ENCODE measurements at places on chromosomes 12 and 14. TPM values are rescaled to one million over a fixed set of nuclear protein-coding genes. Genes with fewer than 3 reads are reported as not detected.

DNA sequence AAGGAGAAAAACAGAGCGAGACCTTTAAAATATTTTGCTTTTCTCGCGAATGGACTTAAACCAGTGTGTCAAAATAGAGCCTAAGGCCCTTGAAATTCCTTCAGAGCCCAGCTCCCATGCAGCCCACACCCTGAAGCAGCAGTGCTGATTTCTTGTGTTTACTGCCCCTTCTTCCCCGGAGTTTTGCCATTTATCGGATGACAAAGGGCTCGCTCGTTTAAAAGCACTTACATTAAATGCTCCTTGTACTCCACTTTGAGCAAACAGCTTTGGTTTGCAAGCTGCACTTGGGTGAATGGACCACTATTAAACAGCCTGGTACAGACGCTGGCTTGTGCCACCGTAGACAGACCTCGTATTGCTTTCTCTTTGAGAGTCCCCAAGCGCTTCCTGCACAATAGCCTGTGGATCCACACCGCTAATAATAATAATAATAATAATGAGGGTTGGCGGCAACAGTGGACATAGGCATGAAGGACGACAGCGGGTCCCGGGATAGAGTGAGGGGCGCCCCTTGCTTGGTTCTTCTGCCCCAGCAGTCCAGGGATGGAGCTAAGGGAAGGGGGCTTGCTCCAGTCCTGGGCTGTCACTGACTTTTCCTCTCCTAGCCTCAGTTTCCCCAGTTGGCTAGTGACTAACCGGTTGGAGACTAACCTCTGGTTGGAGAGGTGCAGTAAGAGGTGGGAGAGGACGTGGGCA is 6.6 kb downstream of the DLK1 start:
- DNase-seq: no peak

DNA sequence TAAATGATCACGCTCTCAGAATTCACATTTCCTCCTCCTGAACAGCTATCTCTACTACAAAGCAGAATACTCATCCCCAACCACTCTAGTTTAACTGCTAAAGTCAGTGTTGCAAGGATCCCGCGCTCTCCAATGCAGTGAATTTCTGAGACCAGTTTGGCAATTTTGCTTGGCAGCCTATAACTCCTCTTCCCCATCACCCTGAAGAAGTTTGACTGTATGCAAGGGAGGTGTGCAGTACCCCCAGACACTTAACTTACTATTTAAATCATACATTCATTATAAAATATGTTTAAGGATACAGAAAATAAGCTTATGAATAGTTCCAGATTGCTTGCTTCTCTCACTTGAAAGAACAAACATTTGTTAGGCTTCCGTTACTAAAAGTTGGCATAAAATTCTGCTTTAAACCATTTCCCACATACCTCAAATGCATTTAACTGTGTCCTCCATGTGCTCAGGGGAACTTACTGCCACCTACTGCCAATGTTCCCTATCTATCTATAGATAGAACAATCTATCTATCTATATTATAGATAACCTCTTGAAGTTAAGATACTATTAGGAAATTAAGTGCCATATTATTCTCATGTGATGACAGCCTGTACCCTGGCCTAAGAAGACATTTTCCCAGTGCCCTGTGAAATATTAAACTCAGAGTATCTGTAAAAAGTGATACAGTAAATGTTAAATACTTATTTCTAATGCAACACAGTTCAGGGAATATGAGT is 2.4 kb downstream of the LGR5 start:
- no peak for DNase-seq

- DNase-seq: no peak
These were observed 16.7 kb downstream of the PDE1B start for GRCh38 chr12:54565986-54566544.

The SERPINA5 gene
- 2.2 TPM for polyA plus RNA-seq

- no peak for DNase-seq
These were observed 482 bp upstream of the IFI27L2 start for GRCh38 chr14:94129758-94130414.

- DNase-seq: no peak
These were observed 225.4 kb downstream of the RBM19 start for GRCh38 chr12:113740699-113741098.

- DNase-seq: no peak
These were observed 218.0 kb downstream of the PPM1H start for GRCh38 chr12:62716866-62717525.

DNA sequence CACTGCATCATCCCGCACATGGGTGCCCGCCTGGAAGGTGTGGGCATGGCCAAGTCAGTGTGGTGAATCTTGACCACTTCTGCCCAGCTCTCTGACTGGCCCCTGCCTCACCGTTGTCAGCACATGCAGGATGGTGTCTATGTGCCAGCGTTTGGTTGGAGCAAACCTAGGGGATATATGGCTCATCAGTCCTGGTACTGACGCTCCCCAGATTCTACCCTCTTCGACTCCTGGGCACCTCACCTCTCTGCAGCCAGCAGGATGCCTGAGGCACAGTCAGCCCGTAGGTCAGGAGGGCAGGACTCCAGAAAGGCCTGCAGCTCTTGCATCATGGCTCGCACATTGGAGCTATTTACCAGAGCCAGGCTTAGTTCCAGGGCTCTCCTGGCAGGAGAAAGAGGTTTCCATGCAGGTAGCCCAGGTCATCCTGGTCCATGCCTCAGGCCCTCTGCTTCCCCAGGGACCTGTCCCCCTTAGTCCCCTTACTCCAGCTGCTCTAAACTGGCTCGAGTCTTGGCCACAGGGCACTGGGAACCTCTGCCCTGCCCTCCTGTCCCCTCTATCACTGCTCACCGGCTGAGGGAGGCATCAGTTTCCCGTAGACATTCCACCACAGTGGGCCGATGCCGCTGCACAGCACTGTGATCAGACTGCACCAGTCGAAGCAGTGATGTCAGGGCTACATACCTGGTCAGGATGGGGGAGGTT is 4.0 kb downstream of the AP1G2 start:
- DNase-seq: no peak

The TAS2R30 gene
- polyA plus RNA-seq: 0.19 TPM

DNA sequence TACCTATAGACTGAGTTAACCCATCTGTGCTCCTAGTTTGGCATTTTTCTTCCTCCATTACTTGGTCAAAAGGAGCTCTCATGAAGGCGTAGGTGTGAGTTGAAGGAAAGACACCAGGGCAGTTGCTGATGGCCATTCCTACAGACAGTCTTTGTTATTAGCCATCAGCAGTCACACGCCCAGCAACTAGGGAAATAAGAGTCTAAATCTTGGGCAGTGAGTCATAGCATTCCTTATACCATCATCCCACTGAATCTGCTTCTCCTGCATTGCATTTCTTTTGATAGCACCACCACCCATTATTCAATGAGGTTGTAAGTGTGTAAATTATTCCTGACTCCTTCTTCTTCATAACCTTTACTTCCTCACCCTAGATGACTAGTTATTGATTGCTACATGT is 150.9 kb upstream of the IGF1 start:
- no peak for DNase-seq

- no peak for DNase-seq
These were observed 39.1 kb upstream of the PNMA1 start for GRCh38 chr14:73753124-73753886.

DNA sequence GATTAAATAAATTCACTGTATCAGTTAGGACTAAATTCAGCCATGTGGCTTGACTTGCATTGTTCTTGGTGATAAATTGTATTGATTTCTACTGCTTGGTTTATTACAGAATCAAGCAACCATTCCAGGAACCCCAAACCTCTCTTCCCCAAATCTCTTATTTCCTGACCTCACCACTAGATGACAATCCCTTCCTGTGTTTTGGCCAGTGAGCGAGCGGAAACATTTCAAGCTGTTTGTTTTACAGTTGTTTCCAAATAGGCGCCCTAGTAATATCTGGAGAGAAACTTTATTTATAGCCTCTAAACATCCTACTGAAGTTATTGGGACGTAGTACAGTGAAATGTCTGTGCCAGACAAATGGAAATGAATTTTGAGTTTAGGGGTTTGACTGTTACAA is 161.1 kb downstream of the SNAPC1 start:
- no peak for DNase-seq

The ERBB3 gene
- 70.1 TPM for polyA plus RNA-seq

The NUAK1 gene
- polyA plus RNA-seq: 30.4 TPM

DNA sequence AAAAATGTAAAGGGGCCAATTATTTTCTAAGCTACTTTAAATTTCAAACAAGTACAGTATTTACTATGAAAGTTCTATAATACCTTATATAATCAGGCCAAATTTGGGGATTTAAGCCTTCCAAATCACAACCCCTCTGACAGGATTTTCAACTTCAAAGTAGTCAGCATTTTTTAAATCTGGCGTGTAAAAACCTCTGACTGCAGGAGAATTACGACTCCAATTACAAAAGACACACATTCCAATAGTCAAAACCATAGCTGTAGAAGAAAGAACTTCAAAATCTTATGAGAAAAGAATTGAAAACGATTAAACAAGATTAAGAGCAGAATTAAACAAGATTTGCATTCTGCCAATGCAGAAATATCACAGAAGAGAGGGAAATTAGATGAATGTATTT is 12.7 kb downstream of the OSBPL8 start:
- no peak for DNase-seq

- DNase-seq: no peak
These were observed 843.4 kb downstream of the SLC6A15 start for GRCh38 chr12:84069198-84069597.

- DNase-seq: no peak
These were observed 332 bp upstream of the TBC1D30 start for GRCh38 chr12:64824130-64824499.

The GLT1D1 gene
- 24.0 TPM for polyA plus RNA-seq

- no peak for DNase-seq
These were observed 11.2 kb downstream of the DIO2 start for GRCh38 chr14:80200093-80200492.

DNA sequence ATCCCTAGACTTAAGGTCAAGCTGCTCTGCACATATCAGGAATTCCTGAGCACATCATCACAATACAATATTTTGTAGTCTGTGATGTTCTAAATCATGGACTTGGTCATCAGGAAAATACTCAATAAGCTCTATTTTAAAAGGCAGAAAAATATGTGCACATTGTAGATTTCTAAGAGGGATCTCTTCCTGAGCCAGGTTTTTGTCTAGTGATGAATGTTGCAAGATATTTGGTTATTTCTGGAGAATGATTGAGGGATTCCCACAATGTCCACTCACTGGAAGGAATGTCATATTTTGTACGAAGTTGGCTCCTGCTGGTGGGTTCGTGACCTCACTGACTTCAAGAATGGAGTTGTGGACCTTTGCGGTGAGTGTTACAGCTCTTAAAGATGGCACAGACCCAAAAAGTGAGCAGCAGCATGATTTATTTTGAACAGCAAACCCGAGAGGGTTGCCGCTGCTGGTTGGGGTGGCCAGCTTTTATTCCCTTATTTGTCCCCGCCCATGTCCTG is 300.9 kb upstream of the DCN start:
- DNase-seq: no peak

DNA sequence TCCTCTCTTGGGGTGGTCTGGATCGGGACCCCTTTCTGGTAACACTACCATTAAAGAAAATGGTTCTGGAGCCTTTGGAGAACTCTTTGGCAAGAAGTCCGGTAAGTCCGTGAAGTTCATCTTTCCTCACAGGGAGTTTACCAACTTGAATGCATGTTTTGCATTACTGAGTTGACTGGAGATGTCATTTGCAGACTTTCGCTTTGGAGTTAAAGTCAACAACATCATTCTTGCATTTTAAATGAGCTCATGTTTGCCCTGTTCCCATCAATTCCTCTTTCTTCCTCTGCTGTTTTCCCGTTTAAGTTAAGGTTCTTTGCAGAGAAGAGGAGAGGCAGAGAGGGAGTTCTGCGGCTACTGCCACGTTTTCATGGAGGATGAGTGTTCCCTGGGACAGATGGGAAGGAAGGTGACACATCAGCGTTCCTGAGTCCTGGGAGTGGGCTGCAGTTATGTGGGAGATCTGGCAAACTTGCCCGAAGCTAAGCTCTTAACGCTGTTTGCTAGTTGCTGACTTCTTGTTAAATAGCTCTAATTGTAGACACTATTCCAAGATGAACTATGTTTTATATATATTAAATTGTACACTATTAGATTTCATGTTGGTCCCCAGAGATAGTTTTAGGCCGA is 18.8 kb upstream of the PRICKLE1 start:
- no peak for DNase-seq

DNA sequence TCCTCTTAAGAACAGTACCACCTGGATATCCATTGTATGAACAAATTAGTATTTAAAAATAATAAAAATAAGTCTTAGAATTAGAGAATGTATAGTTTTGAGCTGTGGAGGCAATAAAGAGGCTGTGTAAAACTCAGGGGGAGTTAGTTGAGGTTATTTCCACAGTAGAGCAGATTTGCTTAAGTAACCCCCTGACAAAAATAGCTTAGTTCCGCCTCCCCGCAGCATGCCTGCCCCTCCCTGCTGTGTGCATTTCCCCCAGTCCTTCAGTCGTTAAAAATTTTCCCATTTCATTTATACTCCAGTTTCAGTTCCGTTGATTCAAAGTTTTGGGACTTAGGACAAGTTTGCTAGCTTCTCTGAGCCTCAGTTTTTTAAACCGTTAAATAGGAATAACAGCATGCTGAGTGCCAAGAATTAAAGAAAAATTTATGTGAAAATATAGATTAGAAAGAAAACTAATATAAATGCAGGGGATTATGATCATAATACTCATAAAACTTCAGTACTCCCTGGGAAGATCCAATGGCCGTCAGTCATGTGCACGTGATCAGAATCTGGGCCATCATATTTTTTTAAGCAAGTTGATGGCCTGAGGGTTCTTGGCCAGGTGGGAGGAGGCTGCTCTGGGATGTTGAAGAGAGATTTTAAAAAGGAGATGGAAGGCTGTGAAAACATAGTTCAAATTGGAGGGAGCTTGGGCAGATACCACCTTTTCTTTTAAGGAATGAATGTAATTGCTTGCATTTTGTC is 14.5 kb upstream of the SLC38A2 start:
- DNase-seq: no peak

GRCh38 chr14:104882325-104882973 is 17.4 kb downstream of the CEP170B start:
- no peak for DNase-seq

- no peak for DNase-seq
These were observed 266.9 kb downstream of the CCDC91 start for GRCh38 chr12:28456934-28457710.

- no peak for DNase-seq
These were observed 36.6 kb downstream of the DCAF4 start for GRCh38 chr14:72962829-72963312.

Data from spinal cord (tissue), 10 donors.